ENCODE measurements at places on chromosomes 4 and X.
A peak's percentile ranks its signal among the peaks of the same experiment; 100 is the strongest.

- DNase-seq: no peak
Observed at GRCh38 chr4:110003401-110004187, 90.9 kb downstream of the EGF start.

GRCh38 chr4:119037709-119038108 is 97.9 kb upstream of the MYOZ2 start:
- no peak for DNase-seq

GRCh38 chr4:158817562-158818296 is 48.9 kb downstream of the FNIP2 start:
- no peak for DNase-seq

GRCh38 chr4:140903522-140904475 is 147.6 kb upstream of the TBC1D9 start:
- no peak for DNase-seq

- no peak for DNase-seq
Observed at GRCh38 chr4:61320631-61321030, 120.5 kb downstream of the ADGRL3 start.

GRCh38 chr4:184099535-184099966 is 118.1 kb downstream of the ENPP6 start:
- DNase-seq: no peak

DNA sequence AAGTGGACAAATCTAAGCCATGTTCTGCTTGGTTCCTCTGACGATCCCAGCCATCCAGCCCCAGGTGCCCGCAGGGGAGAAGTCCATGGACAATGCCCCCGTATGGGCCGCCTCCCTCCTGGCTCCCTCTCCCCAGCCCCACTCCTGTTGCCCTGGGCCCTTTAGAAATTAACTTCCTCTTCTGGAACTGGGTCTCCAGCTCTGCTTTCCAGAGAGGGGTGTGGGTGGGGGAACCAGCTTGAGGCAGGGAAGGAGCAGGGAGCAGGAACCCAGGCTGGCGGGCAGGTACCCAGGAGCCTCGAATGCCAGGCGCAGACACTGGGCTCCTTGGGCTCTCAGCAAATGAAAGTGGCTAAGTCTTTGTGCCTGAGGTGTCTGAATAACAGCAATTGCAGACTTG is 12.7 kb upstream of the ABLIM2 start:
- DNase-seq: no peak

DNA sequence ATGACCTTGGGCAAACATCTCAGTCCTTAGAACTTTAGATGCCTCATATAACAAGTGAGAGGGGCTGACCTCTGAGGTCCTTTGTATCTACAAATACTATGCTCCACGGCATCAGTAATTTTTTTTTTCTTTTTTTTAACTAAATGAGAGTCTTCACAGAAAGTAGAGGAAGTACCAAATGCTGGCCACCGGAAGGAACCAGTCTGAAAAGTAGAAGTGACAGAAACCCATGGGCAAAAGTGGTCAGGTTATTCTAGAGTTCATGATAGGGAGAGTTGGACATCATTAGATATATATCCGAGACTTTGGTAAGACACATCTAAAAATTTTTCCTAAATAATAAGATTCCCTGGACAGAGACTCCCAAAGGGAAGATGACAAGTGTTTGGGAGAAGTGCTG is 53.7 kb downstream of the COQ2 start:
- DNase-seq: no peak

- no peak for DNase-seq
Observed at GRCh38 chrX:46831765-46832327, 5.0 kb upstream of the RP2 start.

DNA sequence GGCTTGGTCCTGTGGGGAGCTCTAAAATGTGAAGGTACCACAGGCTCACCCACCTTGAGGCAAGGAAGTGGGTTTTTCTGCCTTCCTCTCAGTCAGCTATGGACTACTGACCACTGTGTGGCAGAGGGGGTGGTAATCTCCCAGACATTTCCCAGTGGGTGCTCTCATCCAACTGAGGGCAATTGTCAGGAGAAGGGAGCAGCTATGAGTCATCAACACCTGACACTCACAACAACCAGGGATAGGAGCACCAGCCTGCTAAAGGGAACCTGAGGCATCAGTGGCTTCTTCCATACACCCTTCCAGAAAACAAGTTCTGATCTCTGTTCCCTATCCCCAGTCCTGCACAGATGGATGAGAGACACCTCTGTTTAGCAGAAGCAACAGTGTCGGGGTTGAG is 468.8 kb downstream of the BCOR start:
- DNase-seq: no peak

- no peak for DNase-seq
Observed at GRCh38 chr4:165124488-165124887, 11.8 kb upstream of the TMEM192 start.

DNA sequence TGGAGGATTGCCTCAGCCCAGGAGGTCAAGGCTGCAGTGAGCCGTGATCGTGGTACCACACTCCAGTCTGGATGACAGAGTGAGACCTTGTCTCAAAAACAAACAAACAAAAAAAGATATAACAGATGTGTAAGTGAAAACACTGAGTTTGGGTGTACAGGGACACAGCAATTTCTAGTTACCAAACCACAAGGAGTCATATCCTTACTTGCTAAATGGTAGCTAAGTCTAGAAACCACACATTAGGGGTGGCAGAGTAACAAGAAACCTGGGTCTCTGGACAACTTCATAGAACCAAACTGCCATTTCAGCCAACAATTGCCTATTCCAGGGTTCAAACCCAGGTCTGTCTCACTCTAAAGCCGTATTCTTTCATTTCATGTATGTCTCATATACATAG is 20.8 kb downstream of the PPEF2 start:
- DNase-seq: no peak

- peak; percentile 25 for DNase-seq
Observed at GRCh38 chr4:150578745-150579501, 3.0 kb upstream of the MAB21L2 start.
